Panc1 (cell line): ENCODE measurements at places on chromosomes 4 and X. TPM values are rescaled to one million over a fixed set of nuclear protein-coding genes. Genes with fewer than 3 reads are reported as not detected.

GRCh38 chr4:184861047-184861446, 35.3 kb upstream of the ACSL1 start:
- no peak for DNase-seq

DNA sequence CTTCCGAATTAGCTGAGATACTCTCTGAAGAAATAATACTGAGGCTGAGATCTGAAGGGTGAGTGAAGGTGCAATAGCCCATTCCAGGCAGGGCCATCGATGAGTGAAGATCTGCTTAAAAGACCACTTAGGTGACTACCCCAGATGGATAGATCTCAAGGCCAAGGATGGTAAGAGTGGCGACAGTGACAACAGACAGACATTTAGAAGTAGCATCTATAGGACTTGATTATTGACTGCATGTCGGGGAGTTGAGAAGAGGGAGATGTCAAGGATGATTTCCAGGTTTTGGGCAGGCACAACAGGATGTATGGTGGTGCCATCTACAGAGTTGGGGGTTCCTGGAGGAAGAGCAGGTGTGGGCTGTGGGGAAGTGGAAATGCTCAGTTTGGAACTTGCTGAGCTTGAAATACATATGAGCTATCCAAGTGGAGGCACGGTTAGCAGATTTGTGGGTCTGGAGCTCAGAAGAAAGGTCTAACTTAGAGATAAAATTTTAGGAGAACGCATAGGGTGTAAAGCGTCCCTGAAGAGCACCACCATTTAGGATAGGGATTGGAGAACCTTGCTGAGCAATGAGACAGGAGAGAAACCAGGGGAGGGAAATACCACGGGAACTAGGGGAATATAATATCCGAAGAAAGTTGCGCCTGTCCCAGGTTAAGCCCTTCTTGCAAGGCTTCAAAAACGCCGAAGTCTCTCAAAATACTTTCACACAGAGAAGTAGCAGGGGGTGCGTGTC, 688 bp downstream of the UFSP2 start:
- no peak for DNase-seq

DNA sequence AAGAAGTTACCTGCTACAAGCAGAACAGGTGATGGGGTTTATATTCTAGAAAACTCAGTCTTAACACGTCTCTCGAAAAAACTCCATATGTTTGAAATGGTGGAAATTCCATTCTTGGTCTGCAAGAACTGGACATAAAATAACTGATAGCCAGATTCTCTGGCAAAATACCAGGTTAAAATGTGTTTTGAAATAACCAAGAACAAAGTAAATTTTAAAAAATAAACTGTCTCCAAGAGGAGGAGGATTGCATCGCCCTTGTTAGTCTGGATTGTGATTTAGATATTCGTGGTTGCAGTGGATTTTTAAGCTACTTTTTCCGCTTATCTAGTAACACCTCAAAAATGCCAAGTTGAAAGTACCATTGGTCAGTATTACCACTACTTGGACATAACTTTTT, 40.8 kb downstream of the CENPU start:
- DNase-seq, result no peak

- DNase-seq, result no peak
These were observed 49.6 kb downstream of the ZFYVE28 start for GRCh38 chr4:2368746-2369437.

DNA sequence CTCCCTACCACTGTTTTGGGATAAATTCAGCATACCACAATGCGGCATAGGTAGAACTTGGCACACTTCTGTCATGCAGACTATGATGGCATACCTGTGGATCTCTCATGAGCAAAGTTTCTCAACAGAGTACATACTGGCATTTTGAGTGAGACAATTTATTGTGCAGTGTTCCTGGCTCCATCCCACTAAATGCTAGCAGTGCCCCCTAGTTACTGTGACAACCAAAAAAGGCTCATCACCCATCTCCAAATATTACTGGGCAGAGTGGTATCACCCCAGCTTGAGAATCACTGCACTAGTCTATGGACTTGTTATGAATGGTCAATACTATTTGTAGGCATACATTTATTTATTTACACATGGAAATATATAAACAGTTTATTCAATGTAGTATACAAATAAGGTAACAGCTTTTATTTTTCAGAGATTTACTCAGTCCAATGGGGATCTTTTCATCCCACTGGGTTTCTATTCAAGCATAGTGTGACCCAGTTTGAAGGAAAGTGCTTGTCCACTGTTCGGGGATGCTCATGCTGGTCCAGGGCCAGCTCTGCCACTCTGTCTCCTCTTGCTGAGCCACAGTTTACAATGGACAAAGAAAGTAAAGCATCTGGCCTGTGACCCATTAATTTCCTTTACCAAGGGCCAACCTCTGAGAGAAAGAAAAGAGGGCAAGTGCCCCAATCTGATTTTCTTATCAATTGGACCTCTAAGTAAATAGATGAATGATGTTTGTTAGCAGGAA, 81.0 kb upstream of the IL2 start:
- DNase-seq, result no peak

DNA sequence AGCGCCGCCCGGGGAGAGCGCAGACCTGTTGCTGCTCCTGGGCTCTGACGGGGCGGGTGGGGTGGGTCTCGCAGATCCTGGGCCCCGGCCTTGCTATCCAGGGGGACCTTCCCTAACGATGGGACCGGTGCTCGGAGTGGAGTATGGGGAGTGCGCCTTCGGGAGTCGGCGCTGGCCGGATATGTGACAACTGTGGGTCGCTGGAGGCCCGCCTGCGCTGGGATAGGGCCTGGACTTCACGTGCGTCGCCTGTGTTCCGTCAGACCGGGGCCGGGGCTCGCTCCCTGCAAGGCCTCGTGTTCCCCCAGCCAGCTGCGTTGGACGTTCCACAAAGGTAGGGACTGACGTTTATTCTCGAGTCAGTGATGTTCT, 1.3 kb downstream of the TBL1X start:
- DNase-seq, result no peak

- no peak for DNase-seq
These were observed 98.2 kb downstream of the MAGEC1 start for GRCh38 chrX:142001934-142002333.

DNA sequence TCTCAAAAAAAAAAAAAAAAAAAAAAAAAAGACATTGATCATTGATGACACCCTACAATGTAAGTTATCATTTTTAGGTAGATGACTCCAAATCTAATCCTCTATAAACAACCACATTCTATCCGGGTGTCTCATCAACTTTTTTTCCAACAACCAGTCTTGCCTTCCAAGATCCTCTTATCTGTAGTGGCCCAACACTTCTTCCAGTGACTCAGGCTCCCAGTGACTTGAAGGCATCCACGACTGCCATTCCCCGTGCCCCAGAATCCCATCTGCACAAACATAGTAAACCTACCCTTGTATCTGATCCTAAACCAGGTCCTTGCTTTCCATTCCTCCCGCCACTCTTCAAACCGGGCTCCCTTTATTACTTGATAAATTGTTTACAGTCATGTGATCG, 15.6 kb upstream of the TSPAN5 start:
- no peak for DNase-seq

DNA sequence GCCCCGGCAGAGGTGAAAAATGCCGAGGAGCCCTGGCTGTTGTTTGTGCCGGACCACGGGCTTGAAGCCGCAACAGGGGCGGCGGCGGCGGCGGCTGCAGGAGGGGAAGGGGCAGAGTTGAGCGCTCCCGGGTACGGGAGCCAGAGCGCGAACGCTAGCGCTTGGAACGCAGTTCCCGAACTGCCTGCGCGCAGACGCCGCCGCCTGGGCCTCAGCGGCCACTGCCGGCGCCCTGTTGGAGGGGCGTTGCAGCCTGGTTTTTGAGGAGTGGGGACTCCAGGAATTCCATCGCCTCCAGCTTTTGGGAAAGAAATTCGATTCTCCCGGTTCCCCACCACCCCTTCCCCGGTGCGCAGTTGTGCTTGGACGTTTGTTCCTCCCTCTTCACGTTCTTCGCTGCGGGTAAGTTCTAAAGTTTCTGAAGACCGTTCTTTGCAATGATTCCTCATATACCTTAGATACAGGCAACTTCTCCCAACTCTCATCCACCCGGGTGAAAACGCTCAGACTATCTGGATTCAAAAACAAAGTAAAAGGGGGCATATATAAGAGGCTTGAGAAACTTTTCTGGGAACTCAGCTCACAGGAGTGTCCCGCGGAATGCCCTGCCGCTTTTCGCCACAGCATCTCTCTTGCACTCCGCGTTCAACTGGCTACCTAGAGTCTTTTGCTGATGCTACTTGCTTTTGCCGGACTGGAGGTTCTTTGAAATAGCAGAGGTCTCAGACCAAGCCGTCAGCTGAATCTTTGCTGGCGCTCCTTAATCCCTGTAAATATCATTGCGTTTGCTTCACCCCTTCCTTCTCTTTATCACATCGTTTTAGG, 1.0 kb downstream of the FAT4 start:
- DNase-seq, result no peak

DNA sequence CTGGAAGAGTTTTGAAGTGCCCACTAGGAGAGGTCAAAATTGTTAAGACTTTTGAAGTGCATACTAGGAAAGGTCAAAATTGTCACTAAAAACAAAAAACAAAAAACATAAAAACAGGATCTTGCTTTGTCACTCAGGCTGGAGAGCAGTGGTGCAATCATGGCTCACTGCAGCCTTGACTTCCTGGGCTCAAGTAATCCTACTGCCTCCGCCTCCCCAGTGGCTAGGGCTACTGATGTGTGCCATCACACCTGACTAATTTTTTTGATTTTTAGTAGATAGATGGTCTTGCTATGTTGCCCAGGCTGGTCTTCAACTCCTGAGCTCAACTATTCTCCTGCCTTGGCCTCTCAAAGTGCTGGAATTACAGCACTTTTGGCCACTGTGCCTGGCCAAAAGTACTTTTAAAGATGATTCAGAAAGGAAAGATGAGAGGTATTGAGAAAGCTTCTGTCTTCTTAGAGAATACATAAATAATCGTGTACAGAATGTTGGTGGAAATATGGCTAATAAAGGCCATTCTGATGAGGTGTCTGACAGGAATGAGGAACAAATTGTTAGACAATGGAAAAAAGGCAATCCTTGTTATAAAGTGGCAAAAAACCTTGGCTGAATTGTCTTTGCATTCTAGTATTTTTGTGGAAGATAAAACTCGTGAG, 43.3 kb upstream of the STX18 start:
- DNase-seq, result no peak

CYTL1 gene
- not detected for total RNA-seq

PHOX2B gene
- not detected for total RNA-seq

STIM2 gene
- 23.9 TPM for total RNA-seq

CLDN34 gene
- not detected for total RNA-seq

GLUD2 gene
- 0.33 TPM for total RNA-seq

TASL gene
- total RNA-seq, result not detected

GPRIN3 gene
- 0.03 TPM for total RNA-seq

SLC6A8 gene
- 125 TPM for total RNA-seq

EDA2R gene
- 0.05 TPM for total RNA-seq

SHROOM2 gene
- total RNA-seq, result 0.72 TPM

PNMA3 gene
- total RNA-seq, result 0.41 TPM

SLC10A6 gene
- total RNA-seq, result not detected
